ENCODE measurements at places on chromosomes 1 and 21.

GRCh38 chr1:29254346-29254745, 18.0 kb downstream of the PTPRU start:
- DNase-seq = no peak

DNA sequence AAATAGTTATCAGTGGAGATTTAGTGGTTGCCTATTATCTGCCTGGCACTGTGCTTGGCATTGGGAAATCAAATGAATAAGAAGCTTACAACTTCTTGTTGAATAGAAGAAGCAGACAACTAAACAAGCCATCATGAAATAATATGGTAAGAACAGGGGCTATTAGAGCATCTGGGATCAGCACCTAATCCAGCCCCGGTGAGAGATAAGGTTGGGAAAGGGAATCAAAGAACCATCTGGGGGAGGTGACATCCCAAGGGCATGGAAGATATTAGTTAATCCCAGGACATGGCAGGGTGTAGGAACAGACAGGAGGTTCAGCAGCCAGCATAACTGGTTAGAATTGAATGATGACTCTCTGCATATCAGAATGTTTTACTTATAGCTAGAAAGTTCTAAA, 36.3 kb upstream of the SUCO start:
- no peak for DNase-seq

DNA sequence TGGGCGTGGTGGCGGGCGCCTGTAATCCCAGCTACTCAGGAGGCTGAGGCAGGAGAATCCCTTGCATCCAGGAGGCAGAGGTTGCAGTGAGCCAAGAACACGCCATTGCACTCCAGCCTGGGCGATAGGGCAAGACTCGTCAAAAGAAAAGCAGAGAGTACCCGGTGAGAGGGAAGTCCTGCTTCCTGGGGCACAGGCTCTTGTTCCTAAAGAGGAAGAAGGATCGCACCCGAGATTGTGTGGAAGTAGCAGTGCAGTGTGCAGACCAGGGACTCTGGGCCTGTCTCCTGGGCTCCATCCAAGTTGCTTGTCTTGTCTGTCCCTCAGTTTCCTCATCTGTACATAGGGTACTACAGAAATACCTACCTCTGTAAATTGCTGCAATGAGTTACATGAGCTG, 29.6 kb downstream of the NBPF3 start:
- no peak for DNase-seq

GRCh38 chr1:73943270-73943669, 254.7 kb downstream of the LRRIQ3 start:
- no peak for DNase-seq

DNA sequence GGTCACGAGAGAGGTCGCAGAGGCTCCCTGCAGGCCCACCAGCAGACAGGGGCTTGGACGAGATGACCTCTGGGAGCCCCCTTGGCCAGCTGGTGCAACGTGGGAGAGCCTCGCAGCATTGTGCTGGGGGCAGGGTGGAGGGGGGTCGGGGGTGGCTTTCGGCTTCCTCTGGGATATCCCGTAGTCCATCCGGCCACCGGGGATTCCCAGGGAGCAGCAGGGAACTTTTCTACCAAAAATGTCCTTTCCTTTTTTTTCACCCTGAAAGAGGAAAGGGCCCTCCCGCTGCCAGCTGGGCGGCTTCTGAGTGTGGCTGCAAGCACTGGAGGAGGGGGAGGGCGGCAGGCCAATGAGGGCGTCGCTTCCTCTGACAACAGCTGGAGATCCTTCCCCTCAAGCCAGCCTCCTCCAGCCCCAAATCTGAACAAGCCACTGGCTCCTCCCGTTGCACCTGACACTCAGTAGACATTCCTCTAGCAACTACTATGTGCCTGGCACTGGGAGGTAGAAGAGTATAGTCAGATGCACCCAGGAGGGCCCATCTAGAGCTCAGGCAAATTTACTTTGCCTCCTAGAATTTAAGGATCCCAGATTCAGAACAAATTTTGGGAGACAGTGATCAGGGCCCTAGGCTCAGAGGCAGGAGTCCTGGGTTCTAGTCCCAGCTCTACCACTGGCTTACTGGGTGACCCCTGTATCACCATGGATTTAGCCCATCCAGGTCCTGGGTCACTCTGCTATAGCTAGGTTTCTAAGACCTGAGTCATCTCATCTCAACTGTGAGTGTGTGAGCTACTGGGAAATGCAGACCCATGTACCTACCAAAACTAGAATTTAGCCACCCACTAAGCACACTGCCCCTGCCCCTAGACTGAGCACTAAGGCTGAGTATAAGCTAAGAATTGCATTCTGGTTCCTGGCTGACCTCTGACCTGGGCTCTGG, 2.7 kb downstream of the MOB3C start:
- no peak for DNase-seq

GRCh38 chr21:20882462-20883407, 115.5 kb upstream of the NCAM2 start:
- DNase-seq = no peak

DNA sequence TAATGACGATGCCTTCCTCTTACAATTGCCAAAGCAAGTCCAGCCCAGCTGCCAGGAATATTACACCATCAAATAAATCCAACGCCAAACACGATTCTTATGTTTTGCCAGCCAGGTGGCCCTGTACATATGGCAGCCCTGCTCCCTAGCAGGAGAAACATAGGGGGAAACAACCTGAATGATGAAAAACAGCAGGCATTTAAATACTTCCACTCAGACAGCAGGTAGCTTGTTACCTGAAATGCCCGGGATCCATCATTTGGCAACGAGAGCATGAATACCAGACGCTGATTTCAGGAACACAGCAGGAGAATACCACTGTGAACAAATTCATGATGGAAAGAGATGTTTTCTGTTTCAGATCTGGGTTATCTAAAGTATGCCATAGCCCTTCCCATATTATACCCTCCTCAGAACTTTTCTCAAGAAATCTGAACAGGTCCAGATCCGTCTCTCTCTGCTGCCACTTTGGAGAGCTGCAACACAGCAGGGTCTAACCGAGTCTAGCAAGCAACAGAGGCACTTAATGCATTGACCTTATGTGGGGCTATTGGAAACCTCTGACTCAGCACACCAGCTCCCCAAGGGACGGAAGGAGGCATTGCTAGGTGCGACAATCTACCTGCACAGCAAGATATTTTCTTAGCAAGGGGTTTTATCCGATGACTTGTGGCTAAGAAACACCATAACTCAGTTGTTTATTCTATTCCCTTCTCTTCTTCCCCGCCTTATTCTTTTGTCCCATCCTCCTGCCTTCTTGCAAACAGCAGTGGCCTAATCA, 166.3 kb downstream of the BARHL2 start:
- no peak for DNase-seq

DNA sequence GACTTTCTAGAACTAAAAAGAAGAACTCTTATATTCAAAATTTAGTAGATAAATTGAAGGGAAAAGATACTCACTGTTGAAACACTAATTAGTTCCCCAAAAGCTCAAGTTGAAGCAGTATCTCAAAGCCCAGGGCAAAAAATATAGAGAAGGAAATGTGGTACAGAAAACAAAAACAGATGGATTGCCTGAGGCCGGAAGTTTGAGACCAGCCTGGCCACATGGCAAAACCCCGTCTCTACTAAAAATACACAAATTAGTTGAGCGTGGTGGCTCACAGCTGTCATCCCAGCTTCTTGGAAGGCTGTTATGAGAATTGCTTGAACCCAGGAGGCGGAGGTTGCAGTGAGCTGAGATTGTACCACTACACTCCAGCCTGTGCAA, 36.0 kb downstream of the FAM177B start:
- DNase-seq = no peak

- DNase-seq = peak; percentile 1
These were observed 64.0 kb downstream of the SAMSN1 start for GRCh38 chr21:14482165-14482564.

DNA sequence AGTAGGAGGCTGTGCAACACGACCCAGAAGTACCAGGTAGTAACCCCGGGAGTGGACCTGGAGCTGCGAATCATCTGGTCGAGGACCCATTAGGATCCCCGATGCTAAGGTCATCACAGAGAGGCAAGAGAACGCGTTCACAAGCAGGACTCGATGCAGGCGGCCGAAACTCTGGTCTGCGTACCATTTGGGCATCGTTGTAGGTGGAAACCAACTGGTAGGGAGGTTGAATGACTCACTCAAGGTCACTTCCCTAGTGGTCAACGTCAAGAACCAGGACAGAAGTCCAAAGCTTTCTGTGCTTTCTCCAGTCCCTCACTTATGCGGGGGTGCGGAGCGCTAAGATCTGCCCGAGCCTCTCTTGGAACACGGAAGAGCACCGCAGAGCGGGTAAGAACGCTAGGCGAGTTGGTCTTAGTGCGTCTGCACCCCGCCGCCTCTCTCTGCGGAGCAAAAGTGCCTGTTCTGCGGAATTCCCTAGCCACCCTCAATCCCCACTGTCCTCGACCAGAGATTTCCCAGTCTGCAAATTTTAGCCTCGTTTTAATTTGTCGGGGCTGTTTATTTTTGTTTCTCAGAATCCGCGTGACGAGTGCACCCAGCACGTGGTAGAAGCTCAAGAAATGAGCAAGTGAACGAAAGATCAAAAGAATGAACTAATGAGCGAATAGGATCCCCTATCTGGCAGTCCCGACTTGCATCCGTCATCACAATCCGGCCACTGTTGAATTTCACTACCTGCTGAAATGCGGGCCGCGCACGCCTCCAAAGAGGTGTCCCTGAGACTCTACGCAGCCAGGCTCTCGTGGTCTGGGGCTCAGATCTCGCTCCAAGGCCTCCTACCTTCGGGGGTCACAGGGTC, 12.2 kb downstream of the HLX start:
- DNase-seq = no peak

- no peak for DNase-seq
These were observed 137.8 kb downstream of the HIVEP3 start for GRCh38 chr1:41780916-41781315.

GRCh38 chr21:31180256-31181081, 142.2 kb upstream of the KRTAP19-8 start:
- DNase-seq = no peak

DNA sequence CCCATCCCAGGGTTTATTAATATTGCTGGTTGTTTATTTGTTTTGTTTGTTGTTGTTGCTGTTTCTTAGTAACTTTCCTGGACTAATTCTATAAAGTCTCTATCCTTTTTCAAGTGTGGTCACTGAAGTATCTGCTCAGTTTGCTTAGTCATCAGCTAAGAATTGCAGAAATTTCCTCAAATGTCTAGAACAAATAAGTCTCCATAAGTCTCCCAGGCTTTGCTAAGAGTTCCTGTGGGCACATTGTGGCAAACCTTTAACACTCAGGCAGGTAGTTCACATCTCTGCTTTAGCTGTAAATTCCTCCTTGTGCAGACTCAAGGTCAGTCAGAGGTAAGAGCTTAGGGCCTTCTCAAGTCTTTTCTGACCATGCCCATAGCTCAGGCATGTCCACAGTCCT, 38.9 kb upstream of the C1orf185 start:
- DNase-seq = no peak

DNA sequence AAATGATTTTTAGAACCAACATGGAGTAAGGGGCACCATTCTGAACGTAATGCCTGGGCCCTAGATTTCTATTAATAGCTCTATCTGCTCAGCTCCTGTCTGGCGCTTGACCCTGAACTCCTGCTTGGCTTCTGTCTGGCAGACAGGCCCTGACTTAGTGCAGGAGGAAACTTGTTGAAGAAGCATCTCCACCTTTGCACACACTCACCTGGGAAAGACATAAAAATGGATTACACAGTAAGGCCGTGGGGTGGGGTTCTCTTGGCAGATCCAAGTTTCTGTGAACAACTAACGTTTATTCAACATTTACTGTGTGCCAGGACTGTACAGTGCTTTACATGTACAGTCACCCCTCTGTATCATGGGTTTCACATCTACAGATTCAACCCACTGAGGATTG, 62.1 kb upstream of the CNIH3 start:
- DNase-seq = no peak

GRCh38 chr1:110597966-110598365, 8.2 kb downstream of the KCNA2 start:
- DNase-seq = no peak

DNA sequence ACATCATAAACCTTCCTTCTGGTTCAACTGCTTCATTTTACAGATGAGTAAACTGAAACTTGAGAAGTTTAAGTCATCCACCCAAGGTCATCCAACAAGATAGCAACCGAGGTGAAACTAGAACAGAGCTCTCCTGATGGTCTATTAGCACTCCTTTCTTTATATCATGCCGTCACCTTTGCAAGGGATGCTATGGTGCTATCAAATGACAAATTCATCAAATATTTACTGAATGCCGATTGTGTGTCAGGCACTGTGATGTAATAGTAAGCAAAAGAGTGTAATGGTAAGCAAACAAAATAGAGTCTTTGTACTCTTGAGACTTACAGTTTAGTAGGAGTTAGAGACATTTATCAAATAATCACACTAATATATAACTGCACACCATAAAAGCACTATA, 14.0 kb upstream of the SGIP1 start:
- no peak for DNase-seq

GRCh38 chr1:59176471-59176870, 120.4 kb upstream of the FGGY start:
- DNase-seq = no peak

- no peak for DNase-seq
These were observed 9.5 kb upstream of the PLEKHM2 start for GRCh38 chr1:15674386-15675159.

GRCh38 chr21:21412096-21412495, 413.9 kb downstream of the NCAM2 start:
- DNase-seq = no peak

DNA sequence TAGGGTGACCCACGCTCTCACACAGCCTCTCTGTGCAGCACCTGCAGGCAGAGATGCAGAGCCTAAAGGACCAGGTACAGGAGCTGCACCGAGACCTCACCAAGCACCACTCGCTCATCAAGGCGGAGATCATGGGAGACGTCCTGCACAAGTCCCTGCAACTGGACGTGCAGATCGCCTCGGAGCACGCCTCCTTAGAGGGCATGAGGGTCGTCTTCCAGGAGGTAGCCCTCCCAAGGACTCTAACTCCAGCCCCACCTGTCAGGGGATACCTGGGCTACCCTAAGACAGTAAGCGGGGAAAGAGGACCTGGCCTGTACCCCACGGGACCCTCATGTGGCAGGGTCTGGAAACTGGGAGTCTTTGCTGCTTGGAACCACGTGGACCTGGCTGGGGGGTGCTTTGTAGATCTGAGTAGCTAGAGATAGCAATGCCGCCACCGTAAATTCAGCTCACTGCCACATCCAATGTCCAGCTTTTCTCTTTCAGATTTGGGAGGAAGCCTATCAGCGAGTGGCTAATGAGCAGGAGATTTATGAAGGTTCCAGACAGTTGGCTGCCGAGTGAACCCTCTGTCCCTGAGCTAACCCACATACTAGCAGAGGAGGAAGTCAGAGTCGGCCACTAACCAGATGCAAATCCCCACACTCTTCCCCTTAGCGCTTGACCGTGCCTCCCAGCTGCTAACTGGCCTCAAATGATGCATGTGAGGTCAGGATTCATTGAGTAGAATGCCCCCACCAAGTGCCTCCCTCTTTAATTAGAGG, 6.5 kb downstream of the RNF207 start:
- DNase-seq = no peak

DNA sequence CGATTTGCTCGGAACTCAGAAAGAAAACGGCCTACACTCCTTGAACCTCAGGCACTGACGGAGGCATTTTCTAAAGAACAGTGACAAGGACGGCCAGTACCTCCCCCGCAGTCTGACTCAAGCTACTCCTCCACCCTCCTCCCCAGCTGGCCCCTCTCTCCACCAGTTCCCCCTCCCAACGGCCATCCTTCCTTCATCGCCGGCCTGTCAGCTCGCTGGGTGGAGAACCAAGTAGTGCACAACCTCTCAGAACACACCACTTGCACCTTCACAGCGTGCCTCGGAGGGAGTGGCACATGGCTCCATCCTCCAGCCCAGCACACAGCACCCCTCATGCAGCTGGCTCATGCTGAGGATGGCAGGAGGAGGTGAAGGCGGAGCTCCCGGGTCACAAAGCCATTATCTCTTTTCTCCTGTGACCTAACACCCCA, 58.8 kb downstream of the TOR1AIP2 start:
- DNase-seq = no peak
